ENCODE measurements at places on chromosomes 5 and 9. TPM values are rescaled to one million over a fixed set of nuclear protein-coding genes. Genes with fewer than 3 reads are reported as not detected.

The SLC22A4 gene
- total RNA-seq: 3.0 TPM

The TMEFF1 gene
- total RNA-seq: not detected

The SLC36A2 gene
- total RNA-seq: not detected

The CSF1R gene
- total RNA-seq: 9.8 TPM

The CDC20B gene
- total RNA-seq: not detected

The GABRA1 gene
- not detected for total RNA-seq

The FAM78A gene
- 1.6 TPM for total RNA-seq

The GLRA1 gene
- total RNA-seq: not detected
